ENCODE measurements at places on chromosomes 4 and X. TPM values are rescaled to one million over a fixed set of nuclear protein-coding genes. Genes with fewer than 3 reads are reported as not detected.

- DNase-seq: no peak
These were observed 286.4 kb downstream of the CRLF2 start for GRCh38 chrX:926070-926469.

GRCh38 chr4:125847518-125847917, 532.8 kb downstream of the FAT4 start:
- no peak for DNase-seq

GRCh38 chrX:133414406-133415275, 648 bp downstream of the GPC4 start:
- DNase-seq: peak; percentile 28

DNA sequence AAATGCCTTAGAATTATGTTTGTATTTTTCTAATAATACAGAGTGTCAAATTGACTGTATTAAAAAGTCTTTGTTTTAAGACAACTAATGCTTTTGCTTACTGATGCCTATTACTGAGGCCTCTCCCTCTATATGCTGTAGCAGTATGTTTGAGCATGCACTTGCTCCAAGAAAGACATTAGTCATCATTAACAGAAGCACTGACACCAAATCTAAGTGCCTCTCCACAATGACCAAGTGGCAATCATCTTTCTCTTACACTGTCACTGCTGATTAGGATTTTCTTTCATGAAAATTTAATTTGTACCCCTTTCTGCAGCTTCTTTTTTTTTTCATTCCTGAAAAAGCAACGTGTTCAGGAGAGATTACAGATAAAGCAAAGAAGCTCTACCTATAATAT, 11.1 kb upstream of the MAB21L2 start:
- no peak for DNase-seq

The XAGE3 gene
- total RNA-seq: not detected

The SFRP2 gene
- total RNA-seq: not detected

Data from activated naive CD8-positive, alpha-beta T cell treated with anti-CD3 and anti-CD28 coated beads, Interleukin-2, amount 10 ng/mL, durations not matched to agents 7 days and 5 days (primary cell).